ENCODE measurements at places on chromosomes 6 and 20.

GRCh38 chr20:44075191-44075949 is 111.6 kb downstream of the JPH2 start:
- DNase-seq = no peak

DNA sequence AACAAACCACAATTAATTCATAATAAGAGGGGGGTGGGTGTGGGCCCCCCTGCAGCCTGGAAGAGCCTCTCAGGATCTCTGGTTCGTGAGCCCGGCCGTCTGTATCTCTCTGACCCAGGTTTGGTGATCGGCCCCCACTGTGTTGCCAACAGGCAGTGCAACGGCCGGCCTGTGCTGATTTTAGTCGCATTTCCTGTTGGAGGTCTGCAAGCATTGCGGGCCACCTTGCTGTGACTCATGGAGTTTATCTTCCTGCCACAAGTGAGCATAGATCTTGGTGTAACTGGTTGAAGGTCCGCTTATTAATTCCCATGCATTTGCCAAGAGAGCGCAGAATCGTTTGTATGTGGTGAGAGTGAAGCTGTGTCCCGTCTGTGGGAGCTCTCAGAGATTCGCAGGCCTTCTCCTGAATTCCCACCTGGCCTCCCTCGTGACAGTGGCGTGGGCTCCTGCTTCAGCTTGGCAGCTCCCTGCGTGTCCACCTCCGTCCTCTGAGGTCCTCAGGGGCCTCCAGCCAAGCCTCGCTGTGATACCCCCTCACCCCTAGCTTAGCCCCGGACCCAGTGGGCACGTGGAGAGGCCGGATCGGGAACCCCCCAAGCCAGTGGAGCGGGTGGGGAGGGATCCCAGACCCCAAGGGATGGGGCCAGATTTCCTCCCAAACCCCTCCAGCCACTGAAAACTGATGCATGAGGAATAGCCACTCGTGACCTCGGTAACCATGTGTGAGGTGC is 269.8 kb downstream of the CDH4 start:
- no peak for DNase-seq

DNA sequence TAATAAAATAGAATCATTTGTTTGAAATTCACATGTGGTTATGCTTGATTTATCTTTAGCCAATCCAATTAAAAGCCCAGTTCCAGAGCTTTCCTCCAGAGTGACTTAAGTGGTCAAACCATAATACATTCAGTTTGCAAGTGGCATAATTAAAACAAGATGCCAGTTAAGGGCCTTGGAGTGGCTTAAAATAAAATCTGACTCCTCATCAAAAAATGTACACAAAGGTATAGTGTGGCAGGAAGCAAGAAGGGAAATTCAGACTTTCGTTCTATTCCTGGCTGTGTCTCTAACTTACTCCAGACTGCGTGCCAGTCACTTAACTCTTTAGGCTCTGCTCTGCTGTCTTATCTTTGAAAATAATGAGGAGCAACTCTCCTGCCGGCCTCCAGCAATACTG is 251.3 kb upstream of the PRND start:
- no peak for DNase-seq

- no peak for DNase-seq
Observed at GRCh38 chr20:30922129-30922528, 335.3 kb upstream of the DEFB115 start.

DNA sequence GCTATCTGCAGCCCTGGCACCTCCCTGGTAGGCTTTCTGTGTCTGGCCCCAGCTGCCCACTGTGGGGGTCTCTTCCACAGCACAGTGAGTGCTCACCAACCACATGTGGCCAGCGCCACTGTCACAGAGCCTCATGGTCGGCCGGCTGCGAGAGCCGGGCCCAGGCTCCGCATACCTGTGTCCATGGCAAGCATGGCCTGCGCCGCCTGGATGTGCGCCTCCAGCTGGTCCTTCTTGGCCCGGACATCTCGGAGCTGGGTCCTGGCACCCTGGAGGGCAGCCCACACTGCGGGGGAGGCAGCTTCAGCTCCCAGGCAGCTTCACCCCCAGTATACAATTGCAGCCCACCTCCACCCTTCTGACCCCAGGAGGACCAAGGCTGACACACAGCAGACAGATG is 13.0 kb downstream of the ADRM1 start:
- no peak for DNase-seq

DNA sequence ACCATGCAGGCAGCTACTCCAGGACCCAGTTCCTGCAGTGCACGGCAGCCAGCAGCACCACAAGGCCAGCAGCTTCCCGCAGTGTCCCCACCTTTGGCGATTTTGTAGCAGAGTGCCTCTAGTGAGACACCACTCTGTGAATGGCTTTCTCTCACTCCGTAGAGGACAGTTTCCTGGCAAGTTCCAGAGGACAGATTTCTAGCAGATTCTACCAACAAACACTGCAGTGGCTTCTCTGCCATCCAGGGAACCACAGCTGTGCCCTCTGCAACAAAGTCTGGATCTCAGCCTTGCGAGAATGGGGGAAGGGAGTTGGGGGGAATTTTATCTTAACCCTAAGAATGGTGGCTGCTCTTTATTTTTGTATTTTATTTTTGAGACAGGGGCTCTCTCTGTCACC is 28.7 kb downstream of the SNHG17 start:
- no peak for DNase-seq

GRCh38 chr6:91634791-91635190 is 1047.9 kb upstream of the MAP3K7 start:
- no peak for DNase-seq

GRCh38 chr20:53270792-53271375 is 298.7 kb downstream of the TSHZ2 start:
- DNase-seq = no peak

DNA sequence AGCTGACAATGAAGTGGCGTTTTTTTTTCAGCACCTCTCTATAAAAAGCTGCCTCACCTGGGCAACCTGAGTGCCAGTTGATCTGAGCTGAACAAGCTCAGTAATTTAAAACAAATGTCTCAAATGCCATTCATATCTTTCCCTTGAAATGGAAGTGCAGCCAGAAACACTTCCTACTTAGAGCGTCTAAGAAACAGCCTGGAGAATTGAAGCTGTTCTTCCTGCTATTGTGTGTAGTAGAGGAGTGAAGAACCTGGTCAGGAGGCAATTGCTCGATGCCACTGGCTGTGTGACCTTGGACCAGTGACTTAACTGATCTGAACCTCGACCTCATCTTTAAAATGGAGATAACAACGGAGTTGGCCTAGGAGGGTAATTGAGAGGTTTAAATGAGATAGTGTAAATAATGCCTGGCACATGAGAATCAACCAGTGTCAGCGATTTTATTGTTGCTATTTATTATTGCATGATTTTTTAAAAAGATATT is 95.4 kb upstream of the FOXQ1 start:
- DNase-seq = no peak

DNA sequence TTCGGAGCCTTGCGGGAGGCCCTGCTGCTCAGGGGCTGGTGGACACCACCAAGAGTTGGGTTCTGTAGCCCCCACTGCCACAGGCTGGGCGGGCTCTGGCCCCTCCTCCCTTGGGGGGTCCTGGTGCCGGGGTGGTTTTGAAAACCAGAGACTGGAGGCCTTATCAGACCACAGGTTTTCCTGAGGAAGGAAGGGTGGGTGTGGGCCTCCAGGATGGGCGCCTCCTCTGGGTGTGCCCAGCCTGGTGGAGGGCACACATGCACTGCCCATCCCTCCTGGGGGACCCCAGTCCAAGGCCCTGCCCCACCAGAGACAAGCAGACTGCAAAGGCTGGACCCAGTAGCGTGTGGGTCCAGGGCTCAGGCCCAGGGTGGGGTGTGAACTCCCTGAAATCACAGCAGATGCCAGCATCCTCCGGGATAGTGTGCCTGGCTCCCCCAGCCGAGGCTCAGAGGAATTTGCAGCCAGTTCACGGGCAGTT is 13.5 kb upstream of the ZBTB46 start:
- no peak for DNase-seq

GRCh38 chr6:30344868-30345671 is at the start of gene RPP21:
Gene RPP21, plus strand, starts transcription at chr6:30345156. Its CDS starts 16 bp downstream, at chr6:30345172.
- peak; percentile 89 for DNase-seq

DNA sequence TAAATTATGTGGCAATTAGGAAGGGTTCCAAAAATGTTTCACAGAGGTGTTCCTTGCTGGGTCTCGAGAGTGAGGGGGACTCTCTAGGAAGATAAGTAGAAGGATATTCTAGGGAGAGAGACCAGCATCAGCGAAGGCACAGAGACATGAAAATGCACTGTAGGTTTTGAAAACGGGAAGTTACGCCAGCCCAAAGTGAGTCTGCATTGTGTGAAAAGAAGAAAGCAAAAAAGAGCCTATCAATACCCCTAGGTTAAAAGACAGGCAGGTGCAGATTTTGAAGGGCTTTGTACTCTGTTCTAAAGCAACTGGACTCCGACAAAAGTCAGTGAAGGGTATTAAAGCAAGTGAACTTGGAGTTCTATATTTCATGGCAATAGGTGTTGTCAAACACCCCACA is 25.7 kb upstream of the MRAP2 start:
- DNase-seq = no peak

- DNase-seq = no peak
Observed at GRCh38 chr6:13038315-13038714, 290.0 kb downstream of the TBC1D7 start.

DNA sequence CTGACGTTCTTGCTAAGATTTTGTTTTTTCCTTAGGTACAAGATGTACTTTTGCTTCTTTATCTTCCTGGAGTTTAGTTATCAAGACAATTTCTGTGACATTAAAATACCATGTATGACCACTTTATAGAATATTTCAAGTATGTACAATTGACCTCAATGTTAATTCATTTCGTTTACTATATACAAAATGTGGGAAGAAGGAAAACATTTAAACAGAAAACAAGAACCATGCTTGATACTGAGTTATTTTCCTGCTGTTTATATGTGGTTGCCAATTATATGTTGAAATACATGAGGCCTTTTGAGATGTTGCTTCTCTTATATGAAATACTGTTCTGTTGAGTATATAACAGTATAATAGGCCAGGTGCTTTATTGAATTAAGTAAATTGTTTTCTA is 184.3 kb downstream of the JARID2 start:
- no peak for DNase-seq

GRCh38 chr20:38270869-38271605 is 10.5 kb upstream of the KIAA1755 start:
- no peak for DNase-seq

DNA sequence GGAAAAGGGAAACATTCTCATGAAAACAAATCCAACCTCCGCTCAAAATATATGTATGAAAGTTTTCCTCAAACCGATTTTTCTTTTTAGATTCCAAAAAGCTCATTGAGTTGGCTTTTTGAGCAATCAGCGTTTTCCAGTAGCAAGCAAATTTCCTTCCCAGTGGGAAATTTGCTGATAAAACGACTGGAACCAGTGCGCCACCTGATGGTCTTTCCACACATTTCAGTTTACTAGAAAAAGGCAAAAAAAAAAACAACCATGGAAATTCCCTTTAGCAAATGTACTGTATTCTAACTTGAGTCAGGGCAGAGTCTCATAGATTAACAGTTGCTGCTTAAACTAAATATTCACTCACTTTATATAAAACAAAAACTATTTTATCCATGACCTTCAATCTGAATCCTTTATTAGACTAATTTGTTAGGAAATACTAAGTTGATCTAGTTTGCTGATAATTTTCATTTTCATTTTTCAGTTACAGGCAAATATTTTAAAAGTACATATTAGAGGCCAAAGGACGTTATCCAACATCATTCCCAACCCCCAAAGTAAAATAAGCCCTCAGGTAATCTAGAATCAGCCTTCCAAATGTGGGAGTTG is 271.5 kb downstream of the FOXA2 start:
- DNase-seq = no peak

DNA sequence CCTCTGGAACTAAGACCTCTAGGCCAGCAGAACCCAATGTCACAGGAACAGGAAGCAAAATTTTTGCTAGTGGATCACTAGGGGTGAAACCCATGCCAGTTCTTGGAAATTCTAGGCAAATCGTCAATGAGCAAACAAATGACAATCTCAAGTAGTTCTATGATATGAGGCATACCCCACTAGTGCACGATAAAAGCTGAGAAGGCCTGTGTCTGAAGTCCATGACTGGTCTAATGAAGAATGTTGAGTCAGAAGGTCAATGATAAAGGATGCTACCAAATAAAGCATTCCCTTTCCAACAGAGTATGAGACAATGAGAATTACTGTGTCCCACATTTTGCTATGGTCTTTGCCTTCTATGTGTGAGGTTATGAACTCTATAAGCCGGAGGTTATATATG is 149.4 kb upstream of the NOX3 start:
- no peak for DNase-seq

- DNase-seq = no peak
Observed at GRCh38 chr6:50707652-50708300, 5.5 kb upstream of the TFAP2D start.

- no peak for DNase-seq
Observed at GRCh38 chr6:90385759-90386313, 89.2 kb upstream of the BACH2 start.

DNA sequence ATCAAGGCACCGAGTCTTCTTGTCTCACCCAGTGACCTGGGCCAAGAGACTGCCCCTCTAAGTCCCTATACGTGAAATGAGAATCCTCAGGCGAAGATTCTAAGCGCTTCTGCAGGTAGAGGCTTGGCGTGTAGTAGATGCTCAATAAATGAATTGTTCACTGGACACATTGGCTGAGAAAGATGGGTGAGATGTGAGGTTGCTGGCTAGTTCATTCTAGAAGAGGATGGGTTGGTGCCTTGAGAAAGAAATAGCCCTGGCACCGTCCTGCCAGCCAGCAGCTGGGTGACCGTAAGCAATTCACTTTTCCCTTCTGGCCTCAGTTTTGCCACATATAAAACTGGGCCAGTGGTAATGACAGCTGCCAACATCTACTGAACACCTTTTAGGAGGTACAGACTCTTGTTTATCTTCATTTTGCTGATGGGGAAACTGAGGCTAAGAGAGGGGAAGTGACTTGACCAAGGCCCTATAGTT is 1.4 kb downstream of the SRC start:
- no peak for DNase-seq

GRCh38 chr20:11170565-11170964 is 496.8 kb upstream of the JAG1 start:
- DNase-seq = no peak

DNA sequence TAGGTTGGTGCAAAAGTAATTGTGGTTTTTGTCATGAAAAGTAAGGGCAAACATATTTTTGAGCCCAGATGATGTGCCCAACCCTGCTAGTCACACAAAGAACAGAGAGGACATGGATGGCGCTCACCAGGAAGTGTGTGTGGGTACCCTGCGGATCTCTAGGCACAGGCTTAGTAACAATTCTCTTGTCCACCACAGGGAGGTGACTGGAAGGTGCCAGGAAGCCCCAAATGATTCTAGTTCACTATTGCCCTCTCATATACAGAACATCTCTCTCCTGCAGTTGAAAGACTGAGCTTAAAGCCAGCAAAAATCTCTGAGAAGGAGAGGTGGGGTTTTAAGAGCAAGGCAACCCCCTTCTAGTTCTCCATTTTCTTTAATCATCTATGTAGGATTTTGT is 272.1 kb upstream of the TAB2 start:
- peak; percentile 43 for DNase-seq

- DNase-seq = peak; percentile 16
Observed at GRCh38 chr20:528923-529604, 14.5 kb downstream of the CSNK2A1 start.
